ENCODE measurements at places on chromosomes 1 and 21. TPM values are rescaled to one million over a fixed set of nuclear protein-coding genes. Genes with fewer than 3 reads are reported as not detected.

DNA sequence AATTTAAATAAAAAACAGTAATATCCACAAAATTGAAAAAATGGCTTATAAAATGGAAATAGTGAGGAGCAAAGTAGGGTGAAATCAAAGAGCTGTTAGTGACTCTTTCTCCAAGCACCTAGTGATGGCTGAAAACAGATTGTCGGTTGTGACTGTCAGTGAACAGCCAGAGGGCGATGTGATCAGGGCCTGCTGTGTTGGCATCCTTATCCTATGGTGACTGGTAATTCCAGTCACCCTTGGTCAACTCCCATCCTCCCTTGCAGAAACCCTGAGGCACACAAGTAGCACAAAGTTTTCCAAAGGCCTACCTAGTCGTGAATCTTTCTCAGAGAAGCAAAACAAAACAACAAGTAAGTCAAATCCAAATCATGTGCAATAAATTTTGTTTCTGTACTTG lies 599.8 kb upstream of the CXADR start:
- no peak for DNase-seq

- DNase-seq, result no peak
Observed at GRCh38 chr1:64282351-64282750, 78.9 kb downstream of the UBE2U start.

GRCh38 chr1:96715482-96715881 lies 6.1 kb upstream of the PTBP2 start:
- no peak for DNase-seq

- DNase-seq, result no peak
Observed at GRCh38 chr21:28644762-28645161, 347.9 kb downstream of the LTN1 start.

DNA sequence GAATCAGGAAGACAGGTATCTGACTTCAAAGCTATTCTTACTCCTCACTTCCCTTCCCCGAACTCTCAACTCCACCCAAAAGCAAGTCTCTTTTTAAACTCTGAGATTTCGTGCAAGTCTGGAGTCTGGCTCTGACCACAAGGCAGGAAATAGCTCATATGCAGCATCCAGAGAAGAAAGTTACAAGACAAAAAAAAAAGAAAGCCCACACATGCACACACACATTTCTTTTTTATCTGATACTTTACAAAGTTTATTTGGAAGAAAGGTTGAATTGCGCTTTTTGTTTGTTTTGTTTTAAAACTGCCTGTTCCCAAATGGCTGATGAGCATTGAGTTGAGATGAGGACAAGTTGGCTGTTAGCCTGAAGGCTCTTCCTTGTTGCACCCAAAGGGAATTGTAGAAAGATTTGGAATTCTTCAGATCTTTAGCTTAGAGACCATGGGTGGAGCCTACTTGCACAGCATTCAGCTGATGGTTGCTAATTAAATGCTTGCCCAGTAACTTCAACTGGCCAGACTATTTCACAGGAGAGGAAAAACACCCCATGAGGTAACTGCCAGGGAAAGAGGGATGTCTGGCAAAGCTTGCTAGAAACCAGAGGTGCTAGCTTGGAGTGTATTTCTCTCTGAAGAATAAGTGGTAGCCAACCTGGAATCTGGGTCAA lies 490.3 kb downstream of the TTLL7 start:
- DNase-seq, result no peak

ARL8A gene
- total RNA-seq, result 38.8 TPM

CLIC6 gene
- total RNA-seq, result 0.31 TPM

All from activated naive CD4-positive, alpha-beta T cell treated with anti-CD3 and anti-CD28 coated beads, Interleukin-2, amount 50 U/mL, for 72 hours (primary cell).